ENCODE measurements at places on chromosomes 6 and 20.

DNA sequence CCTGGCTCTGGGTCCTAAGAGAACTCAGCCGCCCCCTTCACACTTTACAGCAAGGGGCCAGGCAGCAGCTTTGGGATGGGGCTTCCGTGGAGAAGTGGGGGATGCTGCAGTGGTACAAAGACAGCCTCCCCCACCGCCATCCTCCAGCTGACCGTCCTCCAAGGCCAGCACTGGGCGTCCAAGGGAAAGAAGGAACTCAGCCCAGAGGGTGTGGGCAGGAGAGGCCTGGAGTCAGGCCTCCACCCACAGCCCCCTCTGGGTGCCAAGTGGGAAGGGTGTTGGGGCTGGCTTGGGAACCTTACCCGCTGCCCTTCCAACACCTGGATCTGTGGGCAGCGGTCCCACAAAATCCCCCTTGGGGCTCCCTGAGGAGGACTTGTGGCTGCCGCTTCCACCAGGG is 13.1 kb downstream of the STMN3 start:
- DNase-seq, result no peak

DNA sequence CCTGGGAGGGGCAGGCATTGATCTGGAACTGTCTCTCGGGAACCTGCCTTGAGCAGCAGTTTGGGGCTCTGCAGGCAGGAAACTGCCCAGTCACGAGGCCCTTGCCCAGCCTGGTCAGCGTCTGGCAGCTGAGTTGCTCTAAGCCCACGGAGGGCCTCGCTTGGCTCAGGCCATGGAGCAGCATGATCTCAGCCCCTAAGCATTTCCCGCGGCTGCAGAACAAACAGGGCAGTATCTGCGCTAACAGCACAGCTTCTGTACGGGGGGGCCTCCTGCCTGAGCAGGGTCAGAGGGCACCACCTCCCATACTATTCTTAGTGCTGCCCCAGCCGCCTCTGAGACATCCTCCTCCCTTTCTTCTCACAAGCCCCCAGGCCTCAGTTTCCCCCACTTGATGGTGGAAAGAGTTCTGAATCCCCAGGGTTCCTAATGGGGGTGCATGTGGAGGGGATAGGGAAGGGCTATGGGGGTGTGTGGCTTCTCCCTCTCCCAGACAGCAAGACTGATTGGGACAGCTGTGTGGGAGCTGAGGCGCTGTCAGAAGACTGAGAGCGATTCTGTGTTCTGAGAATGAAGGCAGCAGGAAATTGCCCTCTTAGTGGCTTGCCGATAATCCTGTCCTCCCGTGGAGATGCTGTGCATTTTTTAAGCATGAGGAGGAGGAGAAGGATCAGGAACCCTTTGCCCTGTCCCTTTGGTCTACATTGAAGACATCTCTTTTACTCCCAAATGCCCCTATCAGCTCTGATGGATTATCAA is 46.4 kb downstream of the MOCS1 start:
- DNase-seq, result peak; percentile 64

DNA sequence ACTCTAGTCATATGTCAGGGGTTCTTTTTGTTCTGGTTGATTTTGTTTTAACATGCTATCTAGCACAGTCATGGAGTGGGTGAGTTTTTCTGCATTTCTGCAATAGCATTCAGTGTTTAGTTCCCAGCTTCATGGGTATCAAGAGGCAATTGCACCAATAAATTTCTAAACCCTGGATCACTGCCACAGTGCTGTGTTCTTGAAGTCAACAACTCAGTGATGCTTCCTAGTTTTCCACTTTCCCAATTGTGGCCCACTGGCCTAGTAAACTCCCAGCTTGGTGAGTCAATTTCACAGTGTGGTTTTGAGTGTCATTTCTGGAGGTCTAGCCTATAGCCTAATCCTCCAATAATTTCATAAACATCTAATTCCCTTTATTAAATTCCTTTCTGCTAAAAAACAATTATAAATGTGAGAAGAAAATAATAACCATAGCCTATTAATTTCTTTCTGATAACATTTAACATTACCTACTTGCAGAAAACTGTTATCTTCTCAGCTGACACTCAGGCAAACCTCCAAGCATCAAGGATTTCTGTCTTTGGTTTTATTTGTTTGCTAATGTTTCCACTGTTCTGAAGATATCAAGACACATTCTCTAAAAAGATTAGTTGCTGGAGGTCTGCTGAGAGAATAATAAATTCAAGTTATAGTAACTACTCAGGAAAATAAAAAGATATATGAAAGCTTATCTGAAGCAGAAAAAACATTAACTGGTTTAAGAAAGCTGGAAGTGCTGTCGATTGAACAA is 89.9 kb downstream of the PDE7B start:
- DNase-seq, result no peak

DNA sequence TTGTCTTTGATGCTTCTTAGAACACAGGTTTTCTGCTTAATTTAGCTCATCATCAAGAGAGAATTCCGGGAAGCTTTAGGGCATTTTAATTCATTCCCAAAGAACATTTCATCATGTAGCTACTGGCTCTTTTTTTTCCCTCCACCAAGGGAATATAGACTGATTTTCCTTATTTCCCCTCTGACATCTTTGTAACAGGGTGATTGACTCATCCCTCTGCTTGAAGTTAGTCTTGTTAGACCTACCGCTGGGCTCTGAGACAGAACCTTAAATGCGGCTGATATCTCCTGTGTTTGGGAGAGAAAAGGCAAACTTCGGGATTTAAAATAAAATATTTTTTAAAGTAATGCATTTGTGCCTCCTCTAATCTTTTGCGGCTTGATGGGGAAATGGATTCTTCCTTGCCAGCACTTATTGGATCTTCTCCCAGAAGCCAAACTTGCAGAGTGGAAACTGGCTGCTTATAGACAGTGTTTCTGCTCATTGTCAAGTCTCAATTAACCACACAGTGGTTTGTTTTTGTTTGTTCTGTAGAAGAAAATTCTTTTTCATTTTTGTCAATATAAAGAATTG is 272.7 kb upstream of the PLCB4 start:
- DNase-seq, result peak; percentile 31

GRCh38 chr6:39088331-39088730 is 26.7 kb downstream of the SAYSD1 start:
- DNase-seq, result peak; percentile 17

- no peak for DNase-seq
These were observed 151.2 kb upstream of the TMEM170B start for GRCh38 chr6:11386323-11386722.

DNA sequence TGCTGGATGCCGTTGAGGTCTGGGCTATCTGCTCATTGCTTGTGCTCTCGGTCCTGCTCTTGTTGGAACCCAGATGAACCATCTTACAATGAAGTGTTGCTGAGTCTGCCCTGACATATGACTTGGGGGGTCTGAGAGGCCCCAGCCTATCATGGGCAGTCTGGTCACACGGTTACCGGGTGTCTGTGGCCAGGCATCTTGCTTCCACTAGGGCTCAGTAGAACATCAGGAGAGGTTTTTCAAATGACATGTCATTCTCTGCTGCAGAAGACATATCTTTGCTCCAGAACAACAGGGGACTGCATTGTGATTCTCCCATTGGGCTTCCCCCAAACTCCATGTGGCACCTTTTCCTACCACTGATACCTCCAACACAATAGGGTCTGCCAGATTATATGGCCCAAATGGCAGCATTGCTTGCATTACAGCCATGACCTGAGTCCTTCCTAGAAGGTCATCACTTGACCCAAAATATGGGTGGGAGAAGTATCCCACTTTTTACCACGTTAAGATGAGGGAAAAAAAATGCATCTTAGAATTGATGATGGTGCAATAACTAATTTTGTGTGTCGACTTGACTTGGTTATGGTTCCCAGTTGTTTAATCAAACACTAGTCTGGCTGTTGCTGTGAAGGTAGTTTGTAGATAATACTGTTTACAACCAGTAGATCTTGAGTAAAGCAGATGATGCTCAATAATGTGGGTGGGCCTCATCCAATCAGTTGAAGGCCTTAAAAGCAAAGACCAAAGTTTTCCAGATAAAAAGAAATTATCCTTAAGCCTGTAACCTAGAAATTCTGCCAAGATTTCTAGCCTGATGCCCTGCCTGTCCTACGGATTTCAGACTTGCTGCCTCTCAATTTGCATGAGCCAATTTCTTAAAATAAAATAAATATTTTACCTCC is 241.0 kb downstream of the QKI start:
- no peak for DNase-seq

DNA sequence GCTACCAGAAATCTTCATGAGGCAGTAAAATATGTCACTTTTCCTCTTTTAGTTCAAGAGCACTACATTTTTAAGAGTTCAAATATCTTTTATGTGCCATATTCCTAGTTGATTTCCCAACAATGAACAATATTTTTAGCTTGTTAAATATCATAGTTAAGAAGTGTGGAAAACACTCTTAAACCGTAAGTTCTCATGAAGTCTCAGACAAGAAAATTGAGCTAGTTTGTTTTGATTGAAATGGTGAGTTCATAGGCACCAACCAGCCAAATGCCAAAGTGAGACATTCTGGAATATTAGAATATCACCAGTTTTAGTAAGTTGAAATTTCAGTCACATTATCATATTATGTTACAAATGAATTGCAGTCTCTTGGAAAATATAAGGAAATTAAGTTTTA is 277.2 kb upstream of the HSF2 start:
- DNase-seq, result no peak

GRCh38 chr6:165726965-165727381 is 63.9 kb upstream of the PDE10A start:
- no peak for DNase-seq

GRCh38 chr20:39264506-39265172 is 302.5 kb downstream of the DHX35 start:
- DNase-seq, result peak; percentile 28

DNA sequence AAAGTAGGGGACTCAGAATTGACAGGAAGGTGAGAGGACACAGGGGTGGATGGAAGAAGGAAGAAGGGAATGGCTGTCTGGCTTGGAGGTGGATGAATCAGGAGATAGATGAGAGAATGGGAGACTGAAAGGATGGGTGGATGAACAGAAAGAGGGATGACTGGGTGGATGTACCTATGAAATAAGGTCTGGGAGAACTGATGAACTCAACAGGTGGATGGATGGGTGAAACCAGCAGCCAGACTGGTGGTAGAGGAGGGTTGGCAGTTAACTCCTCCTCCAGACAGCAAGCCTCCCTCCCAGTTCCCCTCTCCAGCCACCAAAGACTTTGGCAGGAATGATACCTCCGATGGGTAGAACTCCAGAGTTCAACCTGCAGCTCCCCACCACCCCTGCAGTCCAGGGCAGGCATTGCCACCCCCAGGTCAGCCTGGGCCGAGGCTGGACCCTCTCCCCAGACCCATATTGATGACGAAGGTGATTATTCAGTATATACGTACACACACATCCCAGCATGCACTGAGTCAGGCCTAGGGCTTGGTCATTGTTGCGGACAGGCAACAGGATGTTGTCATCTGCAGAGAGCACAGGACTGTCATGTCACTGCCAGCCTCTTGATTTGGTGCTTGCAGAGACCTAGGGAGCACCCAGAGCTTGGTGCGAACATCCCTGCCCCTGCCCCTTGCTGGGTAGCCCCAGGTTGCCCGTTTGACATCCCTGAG is 2.0 kb downstream of the SUN5 start:
- no peak for DNase-seq

- no peak for DNase-seq
These were observed 148.3 kb upstream of the RIN2 start for GRCh38 chr20:19609642-19610223.

- DNase-seq, result no peak
These were observed 36.4 kb downstream of the LYRM2 start for GRCh38 chr6:89602166-89602565.

- no peak for DNase-seq
These were observed 8.7 kb upstream of the SLC17A4 start for GRCh38 chr6:25745836-25746235.

DNA sequence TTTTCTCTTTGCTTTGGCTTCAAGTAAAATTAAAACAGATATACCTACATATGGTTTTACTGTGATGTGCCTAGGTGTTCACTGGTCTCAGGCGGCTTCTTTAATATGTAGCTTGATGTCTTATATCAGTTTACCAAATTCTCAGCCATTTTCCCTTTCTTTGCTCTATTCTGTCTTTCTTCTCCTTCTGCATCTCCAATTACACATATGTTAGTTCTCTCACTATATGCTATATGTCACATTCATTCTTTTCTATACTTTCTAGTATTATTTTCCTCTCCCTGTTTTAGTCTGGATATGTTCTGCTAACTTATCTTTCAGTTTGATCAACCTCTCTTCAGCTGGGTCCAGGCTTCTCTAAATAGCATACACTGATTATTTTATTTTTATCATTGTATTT is 14.4 kb upstream of the WFDC8 start:
- DNase-seq, result no peak
